Naive thymus-derived CD4-positive, alpha-beta T cell (primary cell): ENCODE measurements at places on chromosomes 13 and 19. TPM values are rescaled to one million over a fixed set of nuclear protein-coding genes. Genes with fewer than 3 reads are reported as not detected.

THSD8 gene
- 0.80 TPM for total RNA-seq

TLE6 gene
- total RNA-seq = not detected

ZNF850 gene
- 1.9 TPM for total RNA-seq

ZNF816 gene
- total RNA-seq = 5.0 TPM

DNA sequence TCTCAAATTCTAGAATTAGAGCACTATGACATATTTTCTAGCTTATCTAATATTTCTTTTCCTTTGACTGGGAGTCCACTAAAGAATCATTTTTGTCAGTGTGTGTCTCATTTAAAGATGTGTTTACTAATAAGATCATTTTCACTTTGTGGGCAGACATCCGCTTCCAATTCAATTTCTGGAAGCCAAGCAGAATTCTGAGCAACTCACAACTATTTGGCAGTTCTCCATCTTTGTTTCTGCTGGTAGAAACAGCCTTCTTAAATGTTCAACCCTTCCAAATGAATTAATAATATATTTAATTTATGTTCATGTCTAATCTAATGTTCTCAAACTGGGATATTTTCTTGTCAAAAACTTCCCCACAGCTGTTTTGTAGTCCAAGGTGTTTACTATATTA is 411.8 kb downstream of the KCTD12 start:
- H3K27me3 ChIP-seq = no peaks in the 10 kb centered on the region
- H3K4me3 ChIP-seq = no peak overlapping the region
- no peaks in the 10 kb centered on the region for H3K36me3 ChIP-seq

- no peak for DNase-seq
- H3K36me3 ChIP-seq = no peaks in the 10 kb centered on the region
- H3K27me3 ChIP-seq = no peaks in the 10 kb centered on the region
- no peak overlapping the region for H3K27ac ChIP-seq
Observed at GRCh38 chr13:30872276-30872594, 33.8 kb upstream of the MEDAG start.

DNA sequence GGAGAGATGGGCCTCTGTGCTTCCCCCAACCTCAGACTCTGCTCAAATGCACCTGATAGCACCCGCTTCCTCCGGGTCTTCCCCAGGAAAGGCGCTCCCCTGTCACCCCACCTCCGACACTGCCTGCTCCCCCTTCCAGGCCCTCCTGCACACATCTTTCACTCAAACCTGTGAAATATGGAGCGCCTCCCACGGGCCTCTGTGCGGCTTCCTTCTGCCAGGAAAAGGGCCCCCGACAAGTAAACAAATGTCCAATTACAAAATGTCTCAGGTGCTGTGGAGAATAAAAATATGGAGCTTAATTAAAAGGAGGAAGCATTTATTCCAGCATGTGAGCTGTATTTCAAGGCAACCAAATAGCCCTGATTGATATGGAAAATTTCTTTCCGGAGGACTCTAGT is 15.6 kb upstream of the CCNE1 start:
- no peak for DNase-seq
- H3K4me3 ChIP-seq = no peak overlapping the region
- no peaks in the 10 kb centered on the region for H3K27me3 ChIP-seq
- no peaks in the 10 kb centered on the region for H3K4me1 ChIP-seq
- H3K36me3 ChIP-seq = no peaks in the 10 kb centered on the region

DNA sequence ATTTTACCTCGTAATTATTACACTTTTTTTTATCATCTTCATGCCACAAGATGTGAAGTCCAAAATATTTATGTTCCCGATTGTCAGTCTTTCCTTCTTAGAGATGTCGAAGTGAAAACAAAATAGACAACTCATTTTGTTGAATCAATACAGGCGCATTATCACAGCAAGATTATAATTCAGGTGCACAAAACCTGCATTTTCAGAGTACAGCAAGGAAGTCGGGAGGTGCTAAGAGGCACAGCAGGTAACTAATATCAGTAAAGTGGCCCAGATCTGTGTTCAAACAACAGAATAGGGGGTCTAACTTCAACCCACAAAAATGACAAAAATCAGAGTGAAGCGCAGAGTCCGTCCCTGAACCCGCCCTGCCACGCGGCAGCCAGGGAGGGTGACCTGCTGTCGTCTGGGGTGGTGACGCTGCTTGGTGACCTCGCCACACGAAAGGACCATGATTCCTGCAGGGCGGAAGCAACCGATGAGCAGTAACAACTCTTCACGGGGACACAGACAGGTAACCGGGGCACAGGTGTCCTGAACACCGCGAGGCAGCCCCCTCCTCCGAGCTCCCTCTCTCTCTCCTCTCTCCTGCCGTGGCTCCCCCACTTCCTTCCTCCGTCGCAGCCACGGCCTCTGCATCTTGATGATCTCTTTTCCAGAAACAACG is 50.9 kb upstream of the SPACA7 start:
- H3K27ac ChIP-seq = no peak overlapping the region
- no peaks in the 10 kb centered on the region for H3K4me1 ChIP-seq
- H3K4me3 ChIP-seq = no peak overlapping the region
- no peaks in the 10 kb centered on the region for H3K36me3 ChIP-seq
- H3K27me3 ChIP-seq = no peaks in the 10 kb centered on the region
- no peak for DNase-seq

DNA sequence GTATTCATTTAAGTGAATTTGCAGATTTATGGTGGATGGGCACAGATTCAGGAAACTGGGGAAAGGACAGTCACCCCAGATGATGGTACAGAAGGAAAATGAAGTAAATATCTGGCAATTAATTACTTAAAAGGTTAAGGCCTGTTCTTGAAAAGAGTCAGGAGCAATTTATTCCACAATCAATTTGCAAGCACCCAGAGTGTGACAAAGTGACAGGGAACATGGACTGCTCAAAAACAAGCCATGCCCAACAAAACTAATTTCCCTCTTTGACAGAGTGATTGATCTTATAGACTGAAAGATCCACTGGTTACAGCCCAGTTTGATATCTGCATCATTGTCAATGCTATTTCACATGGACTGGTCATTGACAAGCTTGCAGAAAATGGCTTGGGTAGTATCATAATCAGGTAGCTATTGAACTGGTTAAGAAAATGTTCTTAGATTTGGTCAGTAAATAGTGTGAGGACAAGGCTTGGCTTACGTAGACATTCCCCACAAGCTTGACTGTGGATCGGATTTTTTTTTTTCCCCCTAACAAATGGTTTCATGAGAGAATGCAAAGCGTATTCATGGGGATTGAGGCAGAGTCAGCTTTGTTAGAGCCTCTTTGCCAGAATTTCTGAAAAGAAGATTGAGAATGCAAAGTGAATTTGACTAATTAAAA is 584.6 kb downstream of the GPC6 start:
- no peaks in the 10 kb centered on the region for H3K27me3 ChIP-seq
- no peaks in the 10 kb centered on the region for H3K4me1 ChIP-seq
- no peak for DNase-seq
- no peak overlapping the region for H3K4me3 ChIP-seq

DNA sequence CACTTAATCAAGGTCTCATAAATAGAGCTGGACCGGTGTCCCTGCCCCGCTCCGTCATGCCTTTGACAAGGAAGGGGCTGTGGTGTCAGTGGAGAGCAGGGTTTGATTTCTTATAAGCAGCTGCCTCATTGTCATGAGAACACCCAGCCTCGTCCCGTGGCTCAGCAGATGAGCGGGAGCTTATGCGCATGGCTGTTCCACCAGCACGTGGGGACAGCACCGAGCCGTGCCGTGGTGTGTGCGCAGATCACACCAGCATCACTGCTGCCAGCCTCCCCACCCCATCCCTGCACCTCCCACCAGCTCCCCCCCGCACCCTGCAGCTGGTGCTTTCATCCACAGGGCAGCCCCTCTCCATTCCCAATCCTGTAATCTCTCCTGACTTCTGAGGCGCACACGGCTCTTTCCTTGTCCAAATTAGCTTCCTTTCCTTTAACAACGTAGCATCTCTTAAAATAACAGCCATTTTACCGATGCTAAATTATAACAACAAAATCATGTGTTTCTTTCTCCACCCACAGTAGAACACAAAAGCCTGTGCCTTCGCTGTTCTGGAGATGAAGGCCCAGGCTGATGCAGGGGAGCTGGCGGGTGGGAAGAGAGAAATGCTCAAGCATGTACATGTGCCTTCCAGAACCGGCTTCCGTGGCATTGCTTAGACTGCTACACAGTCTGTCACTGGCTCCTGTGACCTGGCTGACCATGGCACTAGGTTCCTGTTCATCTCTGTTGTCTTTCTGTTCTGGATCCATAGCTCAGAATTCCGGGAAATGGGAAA is 96.8 kb downstream of the RAB20 start:
- H3K36me3 ChIP-seq = no peaks in the 10 kb centered on the region
- no peaks in the 10 kb centered on the region for H3K4me1 ChIP-seq
- H3K4me3 ChIP-seq = no peak overlapping the region
- no peak overlapping the region for H3K27ac ChIP-seq

DNA sequence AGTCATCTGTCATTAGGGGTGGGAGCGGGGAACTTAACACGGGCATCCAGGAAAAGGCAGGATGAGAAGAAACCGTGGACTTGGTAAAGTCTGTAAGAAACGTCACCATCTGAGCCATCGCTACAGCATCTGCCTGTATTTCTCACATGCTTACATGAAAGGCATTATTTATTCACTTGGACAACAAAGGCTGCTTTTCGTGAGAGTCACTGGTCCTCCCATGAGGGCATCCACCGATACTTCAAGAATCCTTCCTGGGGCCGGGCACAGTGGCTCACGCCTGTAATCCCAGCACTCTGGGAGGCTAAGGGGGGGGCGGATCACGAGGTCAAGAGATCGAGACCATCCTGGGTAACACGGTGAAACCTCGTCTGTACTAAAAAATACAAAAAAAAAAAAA is 16.1 kb downstream of the ZNF446 start:
- H3K4me3 ChIP-seq = no peak overlapping the region
- DNase-seq = no peak
- H3K27me3 ChIP-seq = no peaks in the 10 kb centered on the region
- H3K36me3 ChIP-seq = no peaks in the 10 kb centered on the region

DNA sequence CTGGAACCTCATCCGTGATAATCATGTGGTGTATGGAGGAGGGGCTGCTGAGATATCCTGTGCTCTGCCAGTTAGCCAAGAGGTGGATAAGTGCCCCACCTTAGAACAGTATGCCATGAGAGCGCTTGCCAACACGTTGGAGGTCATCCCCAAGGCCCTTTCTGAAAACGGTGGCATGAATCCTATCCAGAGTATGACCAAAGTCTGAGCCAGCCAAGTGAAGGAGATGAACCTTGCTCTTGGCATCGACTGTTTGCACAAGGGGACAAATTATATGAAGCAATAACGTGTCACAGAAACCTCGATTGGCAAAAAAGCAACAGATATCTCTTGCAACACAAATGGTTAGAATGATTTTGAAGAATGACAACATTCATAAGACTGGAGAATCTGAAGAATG is 251.2 kb upstream of the OBI1 start:
- no peaks in the 10 kb centered on the region for H3K4me1 ChIP-seq
- H3K27ac ChIP-seq = no peak overlapping the region
- H3K27me3 ChIP-seq = no peaks in the 10 kb centered on the region

- H3K36me3 ChIP-seq = peaks cover 4% of the 10 kb centered on the region
- DNase-seq = peak; percentile 36
- no peak overlapping the region for H3K4me3 ChIP-seq
- peaks cover 8% of the 10 kb centered on the region for H3K4me1 ChIP-seq
Observed at GRCh38 chr19:8396563-8397203, 6.5 kb downstream of the RAB11B start.

GRCh38 chr13:38685974-38686576 is 802 bp upstream of the FREM2 start:
- H3K27me3 ChIP-seq = no peaks in the 10 kb centered on the region
- no peak for DNase-seq
- H3K36me3 ChIP-seq = no peaks in the 10 kb centered on the region
- H3K27ac ChIP-seq = no peak overlapping the region

- H3K27me3 ChIP-seq = no peaks in the 10 kb centered on the region
- no peak overlapping the region for H3K4me3 ChIP-seq
- no peaks in the 10 kb centered on the region for H3K36me3 ChIP-seq
- H3K4me1 ChIP-seq = no peaks in the 10 kb centered on the region
- no peak overlapping the region for H3K27ac ChIP-seq
- DNase-seq = no peak
Observed at GRCh38 chr13:113889467-113889866, 25.6 kb upstream of the GAS6 start.

GRCh38 chr13:97004886-97005285 is 10.6 kb upstream of the OXGR1 start:
- H3K27ac ChIP-seq = no peak overlapping the region
- no peak overlapping the region for H3K4me3 ChIP-seq
- H3K36me3 ChIP-seq = no peaks in the 10 kb centered on the region
- no peaks in the 10 kb centered on the region for H3K4me1 ChIP-seq
- H3K27me3 ChIP-seq = no peaks in the 10 kb centered on the region

- no peaks in the 10 kb centered on the region for H3K27me3 ChIP-seq
- peaks cover 31% of the 10 kb centered on the region for H3K4me1 ChIP-seq
- no peak overlapping the region for H3K27ac ChIP-seq
- H3K36me3 ChIP-seq = no peaks in the 10 kb centered on the region
Observed at GRCh38 chr19:18430417-18431144, 7.4 kb downstream of the ISYNA1 start.

DNA sequence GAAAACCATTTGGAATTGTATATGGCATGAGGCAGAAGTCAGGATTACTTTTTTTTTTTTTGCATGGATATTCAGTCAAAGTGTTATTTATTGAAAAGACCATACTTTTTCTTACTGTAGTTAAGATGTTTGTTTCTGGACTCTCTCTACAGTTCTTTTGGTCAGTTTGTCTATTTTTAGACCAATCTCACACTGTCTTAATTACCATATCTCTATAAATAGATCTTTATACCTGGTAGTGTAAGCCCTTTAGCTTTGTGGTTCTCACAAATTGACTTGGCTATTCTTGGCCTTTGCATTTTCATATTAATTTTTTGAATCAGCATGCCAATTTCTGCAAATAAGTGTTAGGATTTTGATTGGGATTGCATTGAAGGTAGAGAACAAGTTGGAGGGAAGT is 96.8 kb downstream of the MAB21L1 start:
- DNase-seq = no peak
- no peaks in the 10 kb centered on the region for H3K4me1 ChIP-seq
- H3K4me3 ChIP-seq = no peak overlapping the region
- H3K27me3 ChIP-seq = no peaks in the 10 kb centered on the region
- no peaks in the 10 kb centered on the region for H3K36me3 ChIP-seq

DNA sequence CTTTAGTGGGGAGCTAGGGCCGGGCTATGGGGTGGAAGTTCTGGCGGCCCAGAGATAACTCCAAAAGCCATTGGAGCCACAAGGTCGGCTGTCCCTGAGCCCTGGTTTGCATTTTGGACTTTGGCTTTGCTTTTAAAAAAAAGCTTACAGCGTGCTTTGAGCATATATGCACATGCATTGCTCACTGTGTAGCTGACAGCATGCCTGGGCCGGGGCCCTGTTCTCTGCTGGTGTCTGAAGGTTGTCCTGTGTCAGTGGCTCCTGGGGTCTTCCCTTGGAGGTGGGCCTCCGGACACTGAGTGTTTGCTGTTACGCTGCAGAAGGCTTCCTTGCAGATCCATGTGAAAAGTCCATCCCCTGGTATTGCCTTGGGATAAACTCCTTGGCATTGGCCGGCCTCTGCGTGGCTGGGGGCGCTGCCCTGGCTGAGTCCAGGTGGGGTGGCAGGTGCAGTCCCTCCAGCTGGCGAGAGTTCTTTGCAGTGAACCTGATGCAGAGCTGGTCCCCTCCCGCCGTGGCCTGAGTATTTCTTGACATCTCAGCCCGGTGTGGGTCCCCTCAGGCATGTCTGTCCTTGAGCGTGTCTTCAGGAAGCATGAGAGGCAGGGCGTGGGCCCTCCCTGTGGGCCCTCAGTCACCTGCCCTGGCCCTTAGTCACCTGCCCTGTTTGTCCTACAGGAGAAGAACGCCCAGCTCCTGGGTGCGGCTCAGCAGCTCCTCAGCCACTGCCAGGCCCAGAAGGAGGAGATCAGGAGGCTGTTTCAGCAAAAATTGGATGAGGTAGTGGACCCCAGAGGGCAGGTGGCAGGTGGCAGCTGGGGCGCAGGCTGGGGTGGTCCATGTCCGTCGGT is 23.0 kb downstream of the PLEKHJ1 start:
- no peak overlapping the region for H3K4me3 ChIP-seq
- no peak overlapping the region for H3K27ac ChIP-seq
- no peaks in the 10 kb centered on the region for H3K4me1 ChIP-seq
